Left renal pelvis (tissue), 4 donors: ENCODE measurements at places on chromosomes 2 and 18.

- DNase-seq, result no peak
These were observed 80.4 kb downstream of the EPB41L3 start for GRCh38 chr18:5463390-5463789.

- DNase-seq, result no peak
These were observed 70.9 kb downstream of the MTCL1 start for GRCh38 chr18:8776013-8776943.

GRCh38 chr2:9002637-9003365 is 683 bp downstream of the MBOAT2 start:
- DNase-seq, result no peak

GRCh38 chr2:66565291-66565690 is 130.4 kb downstream of the MEIS1 start:
- DNase-seq, result no peak

GRCh38 chr2:111167076-111167862 is 46.6 kb downstream of the BCL2L11 start:
- DNase-seq, result no peak

GRCh38 chr2:161651547-161651946 is 27.3 kb downstream of the SLC4A10 start:
- DNase-seq, result no peak

DNA sequence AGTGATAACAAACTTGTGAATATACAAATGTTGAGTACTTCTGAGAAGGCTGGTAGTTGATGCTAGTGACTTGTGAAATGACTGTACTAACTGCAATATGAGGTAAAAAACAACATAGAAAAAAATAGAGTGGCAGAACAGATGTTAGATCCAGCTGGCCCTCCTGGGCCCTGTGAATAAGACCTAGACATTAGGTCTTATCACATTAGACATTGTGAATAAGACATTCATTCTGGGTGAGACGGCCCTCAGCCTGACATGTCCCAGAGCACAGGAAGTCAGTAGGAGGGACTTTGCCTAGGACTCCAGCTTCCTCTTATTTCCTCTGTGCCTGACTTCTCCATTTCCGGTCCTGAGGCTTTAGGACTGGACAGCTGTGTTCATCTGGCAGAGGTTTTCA is 22.9 kb downstream of the DOK1 start:
- DNase-seq, result no peak

DNA sequence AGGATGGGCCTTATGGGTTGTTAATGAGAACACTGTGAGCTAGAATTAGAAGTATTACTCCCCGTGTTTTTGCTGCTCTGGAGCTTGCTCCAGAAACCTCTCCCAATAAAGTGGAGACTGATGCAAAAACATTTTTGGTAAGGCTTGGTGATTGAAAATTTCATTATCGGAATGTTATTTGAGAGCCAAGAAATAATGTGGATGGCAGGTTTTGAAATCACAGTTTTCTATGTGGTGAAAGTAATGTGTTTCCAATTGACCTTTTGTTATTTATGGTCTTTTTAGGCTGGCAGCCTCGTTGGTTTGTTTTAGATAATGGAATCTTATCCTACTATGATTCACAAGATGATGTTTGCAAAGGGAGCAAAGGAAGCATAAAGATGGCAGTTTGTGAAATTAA is 5.1 kb downstream of the PLEKHA3 start:
- no peak for DNase-seq

GRCh38 chr2:120262150-120262549 is 9.5 kb downstream of the RALB start:
- DNase-seq, result no peak

DNA sequence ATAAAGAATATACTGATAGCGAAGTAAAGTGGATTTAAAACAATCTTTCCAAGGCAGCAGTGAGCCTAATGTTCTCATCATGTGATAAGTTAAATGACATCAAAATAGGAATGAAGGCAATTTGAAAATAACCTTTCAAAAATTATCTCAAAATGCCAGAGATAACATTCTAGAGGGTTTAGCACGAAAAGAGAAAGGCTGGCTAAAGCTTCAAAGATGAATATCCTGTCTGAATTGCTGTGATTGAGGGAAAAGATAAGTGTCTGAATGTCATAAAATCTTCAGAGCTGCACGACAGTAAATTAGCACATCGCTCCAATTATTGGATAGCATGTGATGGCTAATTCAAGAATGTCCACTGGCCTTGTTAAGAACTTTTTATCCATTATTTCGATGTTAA is 159.3 kb downstream of the PID1 start:
- DNase-seq, result no peak

DNA sequence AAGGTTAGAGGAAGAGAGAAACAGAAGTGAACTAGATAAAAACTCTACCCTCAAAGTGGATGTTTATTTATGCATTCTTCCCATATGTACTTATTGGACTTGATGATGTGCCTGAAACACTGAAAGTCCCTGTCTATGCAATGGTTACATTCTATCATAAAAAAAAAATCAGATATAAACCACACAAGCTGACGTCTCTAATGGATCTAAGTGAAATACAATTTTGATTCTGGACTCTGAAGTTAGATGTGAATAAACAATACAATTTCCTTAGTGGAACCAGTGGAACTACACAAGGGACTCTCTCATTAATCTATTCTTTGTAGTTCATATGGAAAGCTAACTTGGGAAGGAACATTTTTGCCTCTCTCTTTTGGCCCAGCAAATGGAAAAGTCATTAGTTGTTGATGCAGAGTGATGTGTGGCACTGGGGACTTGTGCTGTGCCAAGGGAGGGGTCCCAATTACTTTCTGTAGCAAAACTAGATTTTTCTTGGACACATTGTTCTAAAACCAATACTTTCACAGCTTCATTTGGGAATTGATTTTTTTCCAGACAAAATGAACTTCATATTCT is 376.8 kb downstream of the TRIB2 start:
- DNase-seq, result no peak

GRCh38 chr2:38465789-38466127 is 88.7 kb upstream of the ATL2 start:
- DNase-seq, result no peak
